NCI-H526 treated with DMSO at 0.1 percent for 48 hours (cell line): ENCODE measurements at places on chromosomes 7 and 10.

GRCh38 chr7:155593461-155594162 lies 47.3 kb upstream of the CNPY1 start:
- no peak for DNase-seq

- no peak for DNase-seq
These were observed 87.0 kb downstream of the SUGCT start for GRCh38 chr7:40221836-40222235.

GRCh38 chr10:127563718-127564553 lies 14.8 kb downstream of the NPS start:
- no peak for DNase-seq

GRCh38 chr10:132599732-132600131 lies 62.1 kb downstream of the INPP5A start:
- no peak for DNase-seq

DNA sequence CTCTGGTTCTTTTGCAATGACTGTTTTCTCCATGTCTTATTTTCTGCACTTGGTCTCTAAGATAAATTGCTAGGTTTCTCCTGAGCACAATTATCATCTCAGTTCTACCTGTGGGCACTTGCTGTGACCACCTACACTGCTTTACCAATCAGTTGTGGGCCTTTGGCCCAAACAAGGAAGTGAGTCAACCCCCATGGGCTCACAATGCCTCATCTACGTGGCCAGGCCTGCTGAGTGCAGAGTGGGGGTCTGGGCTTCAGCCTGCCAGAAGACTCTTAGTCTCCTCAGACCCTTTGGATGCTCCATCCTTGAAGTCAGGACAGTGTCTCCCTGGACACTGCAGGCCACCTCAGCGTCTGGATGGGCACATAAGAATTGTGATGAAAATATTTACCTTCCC lies 20.3 kb downstream of the SCART1 start:
- DNase-seq = no peak

DNA sequence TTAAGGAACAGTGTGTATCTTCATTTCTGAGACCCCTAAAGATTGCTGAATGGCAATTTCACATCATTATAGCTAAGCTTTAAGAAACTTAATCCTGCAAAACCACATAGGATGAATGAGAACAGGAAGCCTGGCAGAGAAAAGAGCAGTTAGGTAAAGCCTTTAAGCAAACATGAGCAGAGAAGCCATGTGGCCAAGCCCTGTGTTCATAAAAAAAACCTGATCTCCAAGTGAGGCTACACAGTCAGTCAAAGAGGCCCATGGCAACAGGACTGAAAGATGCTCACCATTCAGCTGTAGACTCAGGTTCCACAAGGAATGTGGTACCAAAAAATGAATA lies 9.3 kb downstream of the LIPA start:
- no peak for DNase-seq

DNA sequence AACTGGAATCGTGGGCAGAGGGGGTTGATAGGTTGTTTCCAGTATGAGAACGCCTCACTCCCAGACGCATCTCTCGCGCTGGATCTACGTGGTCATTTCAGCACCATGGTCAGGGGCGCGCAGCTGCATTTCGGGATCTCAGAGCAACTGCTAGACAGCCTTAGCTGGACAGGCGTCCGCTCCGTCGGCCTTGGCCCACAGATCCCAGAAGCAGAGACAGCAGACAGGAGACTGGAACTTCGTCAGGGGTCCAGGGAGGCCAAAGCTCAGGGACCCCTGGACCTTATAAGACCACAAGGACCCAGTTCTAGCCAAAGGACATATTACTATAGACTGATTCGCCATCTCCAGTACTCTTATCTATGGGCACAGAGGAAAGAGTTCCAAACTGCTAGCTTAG lies 5.3 kb downstream of the NEUROG3 start:
- no peak for DNase-seq

- no peak for DNase-seq
These were observed 1.2 kb downstream of the PDZD7 start for GRCh38 chr10:101029520-101030295.

DNA sequence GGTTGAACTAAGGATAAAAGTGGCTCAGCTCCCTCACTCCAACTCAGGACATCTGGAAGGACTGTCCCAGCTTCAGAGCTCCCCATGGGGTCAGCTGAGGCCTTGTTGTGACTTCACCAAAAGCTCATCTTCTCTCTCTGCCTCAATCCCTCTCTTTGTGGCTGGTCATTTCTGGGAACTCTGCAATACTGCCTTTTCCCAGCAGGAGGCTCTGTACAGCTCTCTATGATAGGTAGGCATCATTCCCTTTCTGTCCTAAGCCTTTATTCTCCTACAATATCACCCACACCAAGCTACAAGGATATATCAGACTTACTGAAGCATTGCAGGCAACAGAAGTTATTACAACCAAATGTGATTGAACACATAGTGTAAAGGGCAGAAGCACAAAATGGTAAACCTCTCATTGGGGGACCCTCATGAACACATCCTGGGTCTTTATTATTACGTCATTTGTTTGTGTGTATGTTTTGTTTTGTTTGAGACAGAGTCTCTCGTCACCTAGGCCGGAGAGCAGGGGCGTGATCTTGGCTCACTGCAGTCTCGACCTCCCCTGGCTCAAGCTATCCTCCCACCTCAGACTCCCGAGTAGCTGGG lies 36.7 kb upstream of the PRPS1L1 start:
- peak; percentile 9 for DNase-seq

DNA sequence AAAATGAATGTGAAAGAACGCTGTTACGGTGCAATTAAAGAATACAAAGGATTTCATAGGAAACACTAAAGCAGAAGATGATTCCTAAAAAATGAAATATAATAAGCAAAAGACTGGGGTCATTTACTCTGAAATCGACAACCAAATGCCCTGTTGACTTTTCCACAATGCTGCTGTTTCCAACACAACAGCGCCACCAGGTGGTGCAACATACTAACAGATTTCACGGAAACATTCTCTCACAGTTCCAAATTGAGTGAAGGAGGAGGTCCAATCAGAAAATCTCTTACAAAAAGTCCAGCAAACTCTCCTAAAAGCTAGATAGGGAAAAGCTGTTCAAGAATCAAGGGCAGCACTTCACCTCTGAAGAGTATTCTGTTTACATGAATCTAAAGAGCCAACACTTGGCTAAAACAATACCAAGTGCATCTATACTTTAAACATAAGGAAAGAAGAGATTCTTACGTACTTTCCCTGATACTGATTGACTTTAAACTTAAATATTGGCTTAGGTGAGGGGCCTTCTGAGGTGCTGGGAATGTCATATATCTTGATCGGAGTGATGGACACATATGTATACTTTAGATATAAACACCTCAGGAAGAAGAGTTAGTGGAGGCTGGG lies 55.9 kb downstream of the UPF2 start:
- DNase-seq = peak; percentile 4

- DNase-seq = no peak
These were observed 4.9 kb upstream of the FOXP2 start for GRCh38 chr7:114409750-114410149.

- DNase-seq = no peak
These were observed 216.9 kb downstream of the POLR1F start for GRCh38 chr7:19491821-19492452.

DNA sequence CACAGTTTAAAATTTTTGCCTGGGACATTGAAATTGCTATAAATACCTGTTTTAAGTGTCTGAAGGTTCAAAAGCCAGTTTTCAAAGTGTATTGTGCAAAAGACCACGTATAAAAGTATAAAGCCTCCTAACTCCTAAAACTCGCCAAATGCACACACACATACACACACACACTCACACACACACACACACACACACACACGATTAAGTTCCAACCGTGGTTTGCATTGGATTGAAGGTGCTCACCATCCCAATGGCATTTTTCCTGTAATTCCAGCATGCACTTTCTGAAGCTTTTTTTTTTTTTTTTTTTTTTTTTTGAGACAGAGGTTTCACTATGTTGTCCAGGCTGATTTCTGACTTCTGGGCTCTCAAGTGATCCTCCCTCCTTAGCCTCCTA lies 2.8 kb upstream of the RGS10 start:
- DNase-seq = no peak

DNA sequence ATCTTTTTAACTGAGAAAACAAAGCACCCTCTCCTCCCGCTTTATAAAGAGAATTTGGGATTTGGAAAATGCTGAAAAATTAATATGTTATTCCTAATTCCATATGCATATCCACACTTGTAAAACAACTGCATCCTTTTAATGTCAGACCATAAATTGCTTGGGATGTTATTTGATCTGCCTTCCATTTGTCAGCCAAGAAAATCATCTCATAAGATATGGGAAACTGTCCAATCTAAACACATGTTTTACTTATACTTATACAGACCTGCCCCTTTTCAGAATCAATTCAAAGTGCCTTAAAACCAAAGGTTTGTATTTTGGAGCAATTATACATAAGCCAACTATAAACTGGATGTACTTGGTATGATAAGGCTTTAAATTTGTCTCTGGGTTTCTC lies 595.5 kb upstream of the PFKP start:
- no peak for DNase-seq

DNA sequence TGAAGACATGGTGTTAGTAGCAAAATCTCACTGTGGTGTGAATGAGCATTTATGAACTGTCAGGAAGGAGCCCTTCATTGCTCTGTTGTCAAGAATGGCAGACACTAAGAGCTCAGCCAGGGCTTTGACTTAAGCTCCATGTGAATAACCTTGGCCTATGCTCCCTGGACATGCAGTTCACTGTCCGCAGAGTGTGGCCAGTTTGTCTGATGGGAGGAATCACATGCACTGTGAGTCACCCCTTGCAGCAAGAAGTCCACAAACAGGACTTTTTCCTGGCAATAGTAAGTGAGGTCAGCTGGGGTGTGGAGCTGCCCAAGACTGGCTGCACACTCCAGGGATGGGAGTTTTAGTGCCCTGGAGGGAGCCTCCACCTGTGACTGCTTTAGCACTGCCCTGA lies 49.5 kb downstream of the ZNF37A start:
- no peak for DNase-seq

DNA sequence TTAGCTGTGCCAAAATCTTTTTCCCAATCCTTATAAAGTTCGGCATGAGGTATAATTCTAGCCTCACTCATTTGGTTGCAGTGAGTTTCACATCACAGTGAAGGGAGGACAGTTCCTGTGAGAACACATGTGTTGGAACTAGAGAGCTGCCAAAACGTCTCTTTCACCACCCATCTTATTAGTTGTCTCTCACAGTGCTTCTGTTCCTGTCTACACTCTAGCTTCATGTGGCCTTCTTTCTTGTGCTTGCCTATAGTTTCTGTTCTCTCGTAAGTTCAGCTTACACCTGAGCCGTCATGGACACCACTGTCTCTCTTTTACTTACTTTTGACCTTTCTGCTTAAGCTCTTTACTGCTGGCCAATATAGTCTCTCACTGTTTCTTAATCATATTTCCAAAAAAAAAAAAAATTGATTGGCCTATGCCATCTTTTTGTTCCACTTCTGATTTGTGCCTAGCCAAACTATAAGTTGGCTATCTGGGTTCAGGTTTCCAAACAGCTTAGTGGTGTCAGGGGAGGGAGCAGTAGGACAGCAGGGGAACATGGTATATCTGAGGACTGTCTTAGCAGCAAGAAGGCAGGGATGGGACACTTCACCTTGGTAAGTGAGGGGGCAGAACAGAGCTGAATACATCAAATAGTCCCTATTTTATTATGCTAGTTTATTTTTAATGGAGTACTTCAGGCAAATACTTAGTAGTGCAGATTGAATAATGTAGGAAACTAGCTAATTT lies 38.0 kb downstream of the ZNRF2 start:
- DNase-seq = no peak

DNA sequence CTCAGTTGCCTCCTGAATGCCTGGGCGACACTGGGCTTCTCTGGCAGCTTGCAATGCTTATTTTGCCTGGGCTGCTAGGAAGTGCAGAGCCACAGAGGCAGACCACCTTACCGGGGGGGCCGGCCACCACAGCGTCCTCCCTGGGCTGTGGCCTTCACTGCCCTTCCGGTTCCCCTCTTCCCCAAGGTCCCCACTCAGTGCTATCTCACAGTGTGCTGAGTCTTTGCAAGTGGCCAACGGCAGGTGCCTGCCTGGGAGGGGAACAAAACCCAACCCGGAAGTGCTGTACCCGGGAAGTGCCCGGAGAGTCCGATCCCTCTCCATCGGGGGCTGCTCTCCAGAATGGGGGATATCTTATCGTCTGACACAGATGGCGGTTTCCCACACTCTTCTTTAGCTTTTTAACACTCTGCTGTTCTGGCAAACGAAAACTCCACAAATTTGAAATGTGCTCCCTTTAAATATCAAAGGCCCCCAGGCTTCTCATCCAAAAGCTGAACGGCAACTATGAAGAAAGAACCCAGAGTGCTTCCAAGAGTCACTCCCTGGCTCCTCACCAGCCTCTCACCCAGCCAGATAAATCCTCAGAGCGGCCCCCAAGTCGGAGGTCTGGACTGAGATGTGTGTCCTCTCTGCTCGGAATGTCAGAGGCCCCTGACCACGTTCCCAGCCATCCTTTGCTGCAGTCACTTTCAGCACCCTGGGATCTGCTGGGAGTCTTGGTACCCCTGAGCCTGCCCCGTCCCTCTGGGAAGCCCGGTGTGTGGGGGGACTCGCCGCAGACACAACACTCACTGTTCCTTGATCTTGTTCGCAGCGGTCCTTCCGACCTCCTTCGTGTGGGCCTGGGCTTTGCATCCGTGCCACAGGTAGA lies 165.1 kb downstream of the SVIL start:
- no peak for DNase-seq

- no peak for DNase-seq
These were observed 333.0 kb upstream of the ZNF32 start for GRCh38 chr10:43981696-43982095.

- no peak for DNase-seq
These were observed 89.5 kb upstream of the LYZL1 start for GRCh38 chr10:29199339-29199738.

GRCh38 chr7:132256721-132257212 lies 319.5 kb downstream of the PLXNA4 start:
- DNase-seq = no peak

DNA sequence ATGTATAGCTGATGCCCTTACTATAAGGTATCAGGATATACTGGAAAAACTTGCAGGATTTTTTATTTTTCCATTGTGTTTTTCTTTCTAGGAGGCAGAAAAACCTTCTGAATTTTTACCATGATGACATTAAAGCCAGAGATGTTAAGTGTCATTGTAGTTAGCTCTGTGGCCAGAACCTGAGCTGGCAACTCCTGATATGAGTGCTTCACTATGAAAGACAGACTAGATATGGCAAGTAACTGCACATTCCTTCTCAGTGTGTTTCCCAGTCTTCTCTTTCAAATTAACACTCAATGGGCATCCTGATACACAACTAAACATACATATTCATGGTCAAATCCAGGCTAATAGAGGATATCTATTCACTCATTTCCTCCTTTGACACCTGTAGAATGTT lies 166.2 kb downstream of the CTTNBP2 start:
- DNase-seq = no peak
